ENCODE measurements at places on chromosomes 11 and 22. TPM values are rescaled to one million over a fixed set of nuclear protein-coding genes. Genes with fewer than 3 reads are reported as not detected.

The PKNOX2 gene
- total RNA-seq, result 2.3 TPM

The PCF11 gene
- 82.6 TPM for total RNA-seq

The APOL1 gene
- 11.6 TPM for total RNA-seq

The DEAF1 gene
- 29.4 TPM for total RNA-seq

The CALCA gene
- not detected for total RNA-seq

DNA sequence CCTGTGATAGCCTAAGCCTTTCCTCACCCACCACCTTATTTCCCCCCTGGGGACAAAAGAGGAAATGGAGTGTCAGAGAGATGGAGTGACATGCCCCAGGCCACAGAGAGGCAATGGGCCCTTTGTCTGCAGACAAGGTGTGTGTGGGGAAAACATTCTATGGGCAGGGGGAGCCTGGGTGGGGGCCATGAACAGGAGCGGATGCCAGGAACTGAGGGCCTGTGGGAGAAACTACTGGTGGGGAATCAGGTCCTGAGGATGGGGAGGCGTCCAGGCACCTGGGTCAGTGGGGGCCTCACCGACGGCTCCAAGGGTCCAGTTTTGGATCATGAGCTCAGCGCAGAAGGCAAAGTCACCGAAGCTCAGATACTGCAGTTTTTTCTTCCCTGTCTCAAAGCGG, 3.0 kb downstream of the FIBP start:
- DNase-seq, result no peak

GRCh38 chr11:4164884-4165590, 70.4 kb downstream of the RRM1 start:
- no peak for DNase-seq

- no peak for DNase-seq
Measured at GRCh38 chr11:77865805-77866204, 44.9 kb downstream of the AAMDC start.

GRCh38 chr11:33708985-33709384, 8.4 kb upstream of the C11orf91 start:
- no peak for DNase-seq

- no peak for DNase-seq
Measured at GRCh38 chr11:66172146-66172545, 96.3 kb upstream of the RAB1B start.

DNA sequence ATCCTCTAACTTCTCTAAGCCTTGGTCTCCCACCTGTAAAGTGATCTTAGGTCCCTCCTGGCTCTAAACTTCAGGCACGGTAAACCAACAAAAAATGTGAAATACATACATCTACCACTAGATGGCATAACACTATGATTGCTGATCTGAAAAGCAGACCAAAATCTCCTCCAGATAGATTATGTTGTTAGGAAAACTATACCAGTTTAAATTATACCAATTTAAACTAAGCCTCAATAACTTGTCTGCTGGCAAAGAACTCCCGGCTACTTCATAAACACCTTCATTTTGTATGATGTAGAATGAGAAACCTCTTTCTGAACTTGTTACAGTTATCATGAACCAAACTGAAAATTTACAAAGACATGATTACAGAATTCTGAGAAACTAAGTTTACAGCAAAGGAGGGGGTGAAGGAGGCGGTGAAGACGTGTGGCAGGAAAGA, 85.9 kb downstream of the SBF2 start:
- DNase-seq, result no peak

DNA sequence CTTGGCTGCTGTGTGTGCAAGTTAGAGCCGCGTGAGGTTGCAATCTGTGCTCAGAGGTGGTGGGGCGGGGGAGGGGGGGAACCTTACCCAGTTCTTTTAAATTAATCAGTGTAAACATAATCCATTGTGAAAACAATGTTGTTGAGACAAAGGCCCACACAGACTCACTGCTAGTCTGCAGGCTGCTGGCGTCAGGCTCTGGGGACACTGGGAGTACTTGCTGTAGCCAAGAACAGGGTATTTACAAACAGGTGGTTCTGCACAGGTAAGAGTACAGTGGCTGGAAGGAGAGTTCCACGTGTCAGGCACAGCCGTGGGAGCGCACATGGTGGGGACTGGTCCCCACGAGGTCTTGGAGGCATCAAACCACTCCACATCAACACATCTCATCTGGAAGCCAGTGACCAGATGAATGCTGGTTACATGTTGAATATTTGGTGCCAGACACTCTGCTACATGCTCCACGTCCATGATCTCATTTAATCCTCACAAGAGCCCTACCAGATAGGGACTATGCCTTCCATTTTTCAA, 27.4 kb downstream of the SCUBE1 start:
- DNase-seq, result no peak

DNA sequence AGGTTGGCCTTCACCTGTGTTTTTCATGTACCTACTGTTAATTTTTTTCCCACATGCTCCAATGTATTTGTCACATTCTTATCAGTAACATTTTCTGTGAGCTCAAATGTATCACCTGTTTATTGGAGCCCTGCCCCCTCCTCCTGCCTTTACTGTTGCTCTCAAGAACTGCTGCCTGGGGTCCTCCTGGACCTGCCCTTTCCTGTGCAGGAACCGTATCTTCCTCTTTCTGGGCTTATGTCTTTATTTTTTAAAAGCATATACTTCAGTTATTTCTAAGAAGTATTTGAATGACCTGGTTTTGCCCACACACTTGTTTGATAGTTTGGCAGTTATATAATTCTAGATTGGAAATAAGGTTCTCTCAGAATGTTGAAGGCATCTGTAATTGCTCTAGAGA, 5.9 kb downstream of the FAM118B start:
- DNase-seq, result no peak

- DNase-seq, result no peak
Measured at GRCh38 chr11:50192743-50193142, 160.1 kb downstream of the OR4C45 start.

DNA sequence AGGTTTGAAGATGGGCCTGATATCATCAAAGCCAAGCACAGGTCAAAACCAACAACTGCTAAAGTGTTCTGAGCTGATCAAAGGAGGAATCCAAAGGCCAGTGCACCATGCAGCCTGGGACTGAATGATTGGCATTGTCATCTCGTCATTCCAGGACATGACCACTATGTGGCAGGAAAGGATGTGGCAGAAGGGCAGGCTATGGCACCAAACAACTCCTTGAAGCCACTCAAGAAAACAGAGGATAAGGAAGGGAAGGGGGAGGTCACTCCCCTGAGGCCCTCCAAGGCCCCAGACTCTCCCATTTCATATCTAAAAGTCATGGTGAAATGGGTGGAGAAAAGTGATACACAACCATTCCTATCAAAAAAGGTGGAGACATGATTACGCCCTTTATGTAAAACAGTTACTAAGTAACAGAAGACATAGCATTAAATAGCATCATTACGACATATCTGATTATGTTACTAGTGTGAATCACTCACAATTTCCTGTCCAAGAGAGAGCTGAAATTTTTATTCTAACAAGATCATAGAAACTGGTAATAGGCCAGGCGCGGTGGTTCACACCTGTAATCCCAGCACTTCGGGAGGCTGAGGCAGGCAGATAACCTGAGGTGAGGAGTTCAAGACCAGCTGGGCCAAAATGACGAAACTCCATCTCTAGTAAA, 49.3 kb downstream of the AHNAK start:
- peak; percentile 28 for DNase-seq

GRCh38 chr22:22546490-22546889, 12.6 kb downstream of the PRAME start:
- no peak for DNase-seq

DNA sequence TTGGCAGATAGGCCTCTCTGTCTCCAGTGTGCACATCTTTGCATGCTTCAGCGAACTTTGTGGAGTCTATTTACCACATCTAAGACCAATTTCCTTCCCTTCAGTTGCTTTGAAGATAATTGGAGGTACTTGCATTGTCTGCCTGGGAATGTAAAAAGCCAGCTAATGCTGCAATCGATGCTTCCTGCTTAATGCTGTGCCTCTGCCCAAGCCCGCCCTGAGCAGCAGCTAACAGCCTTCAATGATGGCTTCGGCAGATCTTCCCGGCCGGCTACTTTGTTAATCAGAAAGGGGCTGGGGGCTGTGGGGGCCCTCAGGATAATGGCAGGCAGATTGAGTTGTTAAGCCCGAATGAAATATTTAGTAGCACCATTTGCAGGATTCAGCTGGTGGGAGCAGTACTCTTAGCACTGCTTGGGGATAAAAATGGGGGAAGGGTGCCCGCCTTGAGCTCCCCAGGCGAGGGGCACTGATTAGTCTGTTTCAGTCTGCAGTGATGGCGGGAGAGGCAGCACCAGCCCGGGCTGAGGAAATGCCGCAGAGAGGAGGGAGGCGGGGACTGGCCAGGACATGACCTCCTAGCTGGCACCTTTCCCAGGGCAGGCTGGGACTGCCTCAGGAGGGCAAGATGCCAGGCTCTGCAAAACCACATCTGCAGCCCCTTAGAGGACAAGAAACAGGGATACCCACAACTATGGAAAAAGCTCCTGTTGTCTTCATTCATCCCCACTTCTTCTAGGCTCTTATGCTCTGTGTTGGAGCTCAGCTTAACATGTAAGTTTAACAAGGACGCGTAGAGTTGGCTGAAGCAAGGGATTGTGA, 460.0 kb downstream of the BUD13 start:
- peak; percentile 82 for DNase-seq

GRCh38 chr11:127986073-127986472, 601.3 kb downstream of the ETS1 start:
- DNase-seq, result no peak

GRCh38 chr22:26215736-26216135, 46.5 kb downstream of the SEZ6L start:
- no peak for DNase-seq

DNA sequence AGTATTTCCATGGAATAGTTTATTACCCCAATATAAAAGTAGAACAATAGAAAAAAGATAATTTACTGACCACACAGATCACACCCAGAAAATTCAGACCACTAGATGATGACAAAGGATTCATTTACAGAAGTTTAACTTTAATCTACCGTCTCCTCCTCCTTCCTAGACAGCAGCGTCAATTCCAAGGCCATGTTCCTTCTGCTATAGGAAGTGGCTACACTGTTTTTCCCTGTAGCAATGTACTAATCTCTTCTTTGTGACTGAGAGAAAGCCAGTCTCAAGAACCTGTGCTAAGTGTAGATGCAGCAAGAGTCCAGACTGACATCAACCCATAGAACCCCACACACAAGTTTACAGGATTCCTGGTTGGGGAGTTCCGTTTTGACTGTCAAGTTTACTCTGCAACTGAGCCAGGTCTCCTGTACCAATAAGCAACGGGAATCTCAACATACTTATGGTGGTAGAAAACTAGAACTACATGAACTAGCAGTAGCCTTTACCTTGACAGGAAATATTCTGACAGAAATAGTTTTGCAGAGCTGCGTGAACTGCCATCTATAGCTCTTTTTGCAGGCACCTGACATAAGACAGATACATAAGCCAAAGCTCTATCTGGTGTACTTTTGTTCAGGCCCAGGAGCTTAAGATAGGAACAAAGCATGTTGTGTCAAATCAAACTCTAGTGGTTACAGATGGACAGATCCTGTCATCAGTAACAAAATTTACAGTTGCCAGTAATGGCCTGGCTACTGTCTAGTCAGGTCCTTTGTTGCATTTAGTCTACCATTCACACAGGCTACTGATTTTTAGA, 42.9 kb downstream of the MRTFA start:
- DNase-seq, result no peak

- DNase-seq, result no peak
Measured at GRCh38 chr22:37533995-37534394, 14.8 kb upstream of the CARD10 start.

- peak; percentile 52 for DNase-seq
Measured at GRCh38 chr11:119844808-119845207, 115.8 kb upstream of the NECTIN1 start.

DNA sequence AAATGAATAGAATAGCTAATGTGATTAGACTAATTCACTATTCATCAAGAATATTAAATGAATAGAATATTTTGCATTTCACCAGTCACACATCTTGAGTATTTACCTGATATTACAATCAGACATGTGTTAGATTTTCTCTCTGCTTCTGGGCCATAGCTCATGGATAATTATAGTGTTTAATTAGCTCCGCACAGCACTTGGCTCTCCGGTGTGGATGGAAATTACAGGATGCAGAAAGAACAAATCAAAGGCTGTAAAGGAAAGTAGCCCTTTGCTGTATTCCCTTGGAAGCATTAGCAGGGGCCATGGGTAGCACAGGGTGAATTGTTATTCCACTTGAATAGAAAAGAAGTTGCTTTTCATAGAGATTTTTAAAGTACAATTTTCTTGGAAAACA, 320.3 kb upstream of the SORL1-AS1 start:
- no peak for DNase-seq

- DNase-seq, result no peak
Measured at GRCh38 chr11:73230931-73231330, 12.8 kb downstream of the P2RY2 start.
